ENCODE measurements at places on chromosomes 16 and 17.

GRCh38 chr16:86227041-86227440 lies 283.3 kb upstream of the FOXF1 start:
- peak; percentile 1 for DNase-seq

- no peak for DNase-seq
These were observed 13.7 kb downstream of the AMFR start for GRCh38 chr16:56411624-56412023.

DNA sequence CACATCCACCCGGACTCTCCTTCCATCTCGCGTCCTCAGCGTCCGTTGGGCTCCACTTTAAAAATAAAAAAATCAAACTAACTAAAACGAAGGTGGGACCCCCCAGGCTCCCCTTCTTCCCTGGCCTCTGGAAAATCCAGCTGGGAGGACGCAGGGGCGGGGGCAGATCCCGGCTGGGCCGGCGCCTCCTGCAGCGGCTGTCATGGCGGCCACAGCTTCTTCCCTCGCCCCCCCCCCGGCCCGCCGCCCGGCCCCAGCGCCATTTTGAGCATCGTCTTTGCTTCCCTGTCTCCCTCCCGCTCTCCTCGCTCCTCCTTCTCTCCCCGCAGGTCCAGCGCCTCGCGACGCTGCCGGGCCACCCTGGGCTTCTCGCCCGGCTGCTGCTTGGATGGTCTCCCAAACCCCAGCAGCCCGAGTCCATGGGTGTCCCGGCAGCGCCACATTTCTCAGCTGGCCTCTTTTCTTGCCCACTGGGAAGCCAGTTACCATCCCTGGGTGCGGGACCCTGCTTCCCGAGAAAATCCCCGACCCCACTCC lies 3.3 kb downstream of the HOXB2 start:
- DNase-seq: peak; percentile 85

- DNase-seq: no peak
These were observed 14.7 kb upstream of the SEZ6 start for GRCh38 chr17:29020576-29020975.

- DNase-seq: no peak
These were observed 296.6 kb downstream of the NPIPA8 start for GRCh38 chr16:18039931-18040330.

All from osteoblast (primary cell).